ENCODE measurements at places on chromosomes 3 and 15.
A peak's percentile ranks its signal among the peaks of the same experiment; 100 is the strongest.

- no peak for DNase-seq
These were observed 91.0 kb downstream of the EPHB1 start for GRCh38 chr3:134885877-134886621.

GRCh38 chr15:88717382-88718031 lies 78.7 kb downstream of the ISG20 start:
- no peak for DNase-seq

DNA sequence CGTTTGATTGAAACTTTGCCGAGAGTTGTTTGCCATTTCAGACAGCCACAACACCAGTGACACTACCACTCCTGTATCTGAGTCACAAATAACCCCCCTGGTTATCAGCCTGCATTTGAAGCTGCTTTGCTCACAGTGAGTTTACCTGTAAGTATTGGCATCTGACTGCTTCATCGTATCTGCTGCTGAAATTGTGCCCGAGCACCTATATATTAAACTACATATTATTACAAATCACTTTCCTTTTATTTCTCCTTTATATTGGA lies 39.2 kb upstream of the SPSB4 start:
- no peak for DNase-seq

GRCh38 chr3:63705092-63705645 lies 52.7 kb downstream of the SNTN start:
- DNase-seq = no peak

DNA sequence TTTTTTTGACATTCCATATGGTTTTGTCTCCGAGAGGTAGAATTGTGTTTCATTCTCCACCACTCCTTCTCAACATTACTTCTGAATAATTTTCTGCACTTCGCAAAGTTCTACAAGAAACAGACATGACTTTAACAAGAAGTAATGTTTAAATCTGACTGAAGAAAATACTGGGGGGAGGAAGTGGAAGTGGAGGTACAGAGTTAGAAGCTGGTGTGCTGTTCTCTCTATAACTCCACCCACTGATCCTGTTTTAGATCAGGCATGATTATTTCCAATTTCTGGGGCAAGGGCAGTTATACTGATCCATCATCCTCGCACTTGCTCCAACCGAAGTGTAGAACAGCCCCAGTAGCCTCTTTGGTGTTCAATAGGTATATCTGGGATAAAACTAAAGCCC lies 9.2 kb upstream of the MCCC1 start:
- DNase-seq = no peak

- peak; percentile 27 for DNase-seq
These were observed 739 bp downstream of the SNRPN start for GRCh38 chr15:24955531-24955921.

- no peak for DNase-seq
These were observed 167.3 kb downstream of the GOLIM4 start for GRCh38 chr3:167928381-167928780.

GRCh38 chr15:98941595-98942255 lies 65.9 kb downstream of the PGPEP1L start:
- no peak for DNase-seq

DNA sequence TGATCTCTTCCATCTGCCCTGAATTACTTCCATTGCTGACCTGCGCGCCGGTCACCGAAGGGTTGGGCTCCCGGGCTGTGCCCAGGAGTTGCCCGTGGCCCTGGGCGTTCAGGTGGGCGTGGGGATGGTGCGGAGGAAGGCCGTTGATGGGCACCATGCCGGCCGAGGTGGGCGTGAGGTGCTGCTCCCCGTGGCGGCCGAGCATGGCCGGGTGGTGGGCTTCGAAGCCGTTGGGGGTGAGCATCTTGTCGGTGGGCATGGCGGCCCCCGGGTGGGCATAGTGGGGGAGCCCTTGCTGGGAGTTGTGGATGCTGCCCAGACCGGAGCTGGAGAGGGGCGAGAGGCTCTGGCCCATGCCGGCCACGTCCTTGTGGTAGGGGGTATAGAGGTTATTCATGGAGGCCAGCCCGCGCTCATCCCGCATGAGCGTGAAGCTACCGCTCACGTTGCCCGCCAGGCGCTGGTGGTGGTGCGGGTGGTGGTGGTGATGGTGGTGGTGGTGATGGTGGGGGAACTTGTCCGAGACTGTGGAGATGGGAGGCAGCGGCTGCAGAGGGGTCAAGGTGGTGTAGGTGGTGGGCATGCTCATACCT lies 1.0 kb downstream of the ONECUT1 start:
- DNase-seq = no peak

GRCh38 chr3:44948239-44948638 lies 27.7 kb downstream of the ZDHHC3 start:
- no peak for DNase-seq

- no peak for DNase-seq
These were observed 179.6 kb upstream of the THRB start for GRCh38 chr3:24674261-24674660.

DNA sequence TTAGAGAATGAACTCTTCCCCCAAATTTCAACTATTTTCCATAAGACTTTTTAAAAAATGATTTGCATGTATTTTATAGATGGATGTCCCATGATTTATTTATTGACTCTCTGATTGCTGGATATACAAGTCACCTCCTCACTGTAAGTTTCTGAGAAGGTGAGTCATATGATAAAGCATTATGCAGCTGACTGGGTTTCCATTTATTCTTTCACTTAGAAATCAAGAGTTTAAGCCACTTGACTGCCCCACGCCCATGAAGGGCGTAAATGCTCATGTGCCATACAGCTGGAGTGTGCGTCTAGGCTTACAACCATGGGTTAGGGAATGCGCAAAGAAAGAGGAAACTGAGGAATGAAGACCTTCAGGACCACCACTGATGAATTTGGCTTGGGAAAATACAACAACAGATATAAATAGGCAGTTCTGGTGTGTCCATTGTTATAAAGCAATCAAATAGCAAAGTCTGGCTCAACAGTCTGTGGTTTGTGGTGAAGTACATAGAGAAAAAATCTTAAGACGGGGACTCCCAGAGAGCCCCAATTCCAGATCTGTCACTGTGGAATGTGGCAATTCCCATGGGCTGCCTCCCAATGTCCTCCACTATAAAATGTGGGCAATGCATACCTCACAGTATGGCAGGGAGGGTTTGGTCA lies 20.3 kb downstream of the SLCO2A1 start:
- DNase-seq = no peak

DNA sequence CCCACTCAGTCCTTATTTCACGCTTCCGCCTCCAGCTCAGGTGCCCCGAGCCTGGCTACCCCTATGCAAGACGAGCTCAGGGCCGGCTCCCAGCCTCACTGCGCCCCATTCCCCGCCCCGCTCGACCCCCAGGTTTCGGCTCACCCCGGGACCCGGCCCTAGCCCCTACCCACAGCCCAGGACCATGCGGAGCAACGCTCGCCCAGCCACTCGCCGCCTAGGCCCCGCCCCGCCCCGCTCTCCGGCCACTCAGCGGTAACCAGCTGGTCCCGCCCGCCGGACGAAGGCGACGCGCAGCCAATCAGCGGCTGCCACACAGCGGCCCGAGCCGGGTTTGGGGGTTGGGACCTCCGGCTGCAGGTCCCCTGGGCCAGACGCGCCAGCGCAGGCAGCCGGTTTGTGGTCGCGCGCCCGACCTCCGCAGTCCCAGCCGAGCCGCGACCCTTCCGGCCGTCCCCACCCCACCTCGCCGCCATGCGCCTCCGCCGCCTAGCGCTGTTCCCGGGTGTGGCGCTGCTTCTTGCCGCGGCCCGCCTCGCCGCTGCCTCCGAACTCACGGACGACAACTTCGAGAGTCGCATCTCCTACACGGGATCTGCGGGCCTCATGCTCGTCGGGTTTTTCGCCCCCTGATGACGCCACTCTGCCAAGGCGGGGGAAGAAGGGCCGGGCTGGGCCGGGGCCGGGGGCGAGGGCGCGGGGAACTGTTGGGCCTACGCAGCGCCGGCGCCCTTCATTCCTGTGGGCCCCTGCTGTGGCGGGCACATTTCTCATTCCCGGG lies at the start of gene CATSPER2:
TSS of gene CATSPER2 (minus strand) at position 196 of the 781 bp plus-strand sequence. CDS start 783 bp downstream, outside the sequence.
- peak; percentile 10 for DNase-seq

DNA sequence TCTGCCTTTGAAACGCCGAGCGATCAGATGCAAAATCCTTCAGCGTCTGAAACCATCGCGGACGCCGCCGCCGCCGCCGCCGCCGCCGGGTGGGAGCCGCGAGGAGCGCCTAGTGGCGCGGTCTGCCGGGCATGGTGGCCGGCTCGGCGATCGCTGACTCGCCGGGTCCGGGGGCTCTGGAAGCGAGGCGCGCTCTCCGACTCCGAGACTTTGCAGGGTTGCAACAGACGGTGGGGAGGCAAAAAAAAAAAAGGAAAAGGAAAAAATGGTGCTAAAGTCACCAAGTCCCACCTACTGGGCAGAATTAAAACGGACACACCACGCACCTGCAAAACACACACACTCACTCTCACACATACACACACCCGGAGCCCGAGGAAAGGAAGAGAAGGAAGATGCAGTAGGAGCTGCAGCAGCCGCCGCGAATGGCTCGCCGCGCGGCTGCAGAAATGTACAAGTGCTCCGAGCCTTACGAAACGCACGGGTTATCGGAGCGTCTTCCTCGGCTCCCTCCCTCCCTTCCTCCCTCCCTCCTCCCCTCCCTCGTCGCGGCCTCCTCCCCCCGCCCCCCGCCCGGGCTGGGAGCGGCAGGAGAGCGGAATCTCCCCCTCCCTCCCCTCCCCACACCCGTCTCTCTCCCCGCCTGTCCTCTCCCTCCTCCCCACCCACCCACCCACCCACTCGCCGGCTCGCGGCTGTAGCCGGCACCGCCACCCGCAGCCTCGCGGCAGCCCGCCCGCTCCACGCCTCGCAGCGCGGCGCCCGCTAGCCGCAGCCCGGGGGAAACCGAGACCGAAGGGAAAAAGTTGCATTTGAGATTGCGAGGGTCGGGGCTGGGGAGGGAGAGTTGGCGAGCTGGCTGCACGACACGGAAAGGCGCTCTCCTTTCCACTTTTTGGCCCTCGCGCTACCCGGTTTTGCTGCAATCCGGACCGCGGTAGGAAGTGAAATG lies at the start of gene NTRK3:
TSS of gene NTRK3 (minus strand) at position 461 of the 952 bp plus-strand sequence. CDS start 586 bp downstream, outside the sequence.
- no peak for DNase-seq

DNA sequence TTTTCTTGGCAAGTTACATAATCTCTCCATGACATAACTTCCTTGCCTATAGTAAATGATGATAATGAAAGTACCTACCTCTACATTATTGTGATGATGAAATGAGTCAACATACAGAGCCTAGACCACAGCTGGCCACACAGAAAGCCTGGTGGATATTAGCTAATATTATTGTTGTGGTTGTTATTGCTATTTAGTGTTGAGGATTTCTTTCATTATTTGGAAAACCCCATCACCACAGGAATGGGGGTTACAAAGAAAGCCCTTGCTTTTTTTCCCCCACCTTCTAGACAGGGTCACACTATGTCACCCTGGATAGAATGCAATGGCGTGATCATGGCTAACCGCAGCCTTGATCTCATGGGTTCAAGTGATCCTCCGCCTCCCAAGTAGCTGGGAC lies 125.0 kb downstream of the PDZRN3 start:
- no peak for DNase-seq

DNA sequence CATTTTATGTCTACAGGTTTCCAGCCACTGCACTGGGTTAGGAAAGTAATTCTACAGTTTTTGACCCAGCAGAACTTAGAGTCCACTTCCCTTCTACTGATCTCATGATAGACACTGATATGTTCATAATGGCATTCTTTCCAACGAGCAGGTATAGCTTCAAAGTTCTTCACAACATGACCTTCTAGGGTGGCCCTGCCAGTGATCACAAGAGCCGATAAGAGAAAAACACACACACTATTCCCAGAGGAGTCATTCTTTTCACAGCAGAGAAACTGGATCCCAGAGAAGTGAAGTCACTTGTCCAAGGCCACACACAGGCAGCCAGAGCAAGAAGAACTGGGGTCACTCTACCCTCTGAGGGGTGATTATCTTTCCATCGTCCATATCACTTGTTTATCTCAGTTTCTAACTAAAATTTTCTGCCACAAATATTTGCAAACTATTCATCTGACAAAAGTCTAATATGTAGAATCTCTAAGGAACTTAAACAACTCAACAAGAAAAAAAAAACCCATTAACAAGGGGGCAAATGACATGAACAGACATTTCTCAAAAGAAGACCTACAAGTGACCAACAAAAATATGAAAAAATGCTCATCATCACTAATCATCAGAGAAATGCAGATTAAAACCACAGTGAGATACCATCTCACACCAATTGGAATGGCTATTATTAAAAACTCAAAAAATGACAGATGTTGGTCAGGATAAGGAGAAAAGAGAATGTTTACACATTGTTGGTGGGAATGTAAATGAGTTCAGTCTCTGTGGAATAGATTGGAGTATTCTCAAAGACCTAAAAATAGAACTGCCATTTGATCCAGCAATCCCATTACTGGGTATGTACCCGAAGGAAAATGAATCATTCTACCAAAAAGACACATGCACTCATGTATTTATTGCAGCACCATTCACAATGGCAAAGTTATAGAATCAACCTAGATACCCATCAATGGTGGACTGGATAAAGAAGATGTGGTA lies 31.5 kb downstream of the SPTSSB start:
- no peak for DNase-seq

DNA sequence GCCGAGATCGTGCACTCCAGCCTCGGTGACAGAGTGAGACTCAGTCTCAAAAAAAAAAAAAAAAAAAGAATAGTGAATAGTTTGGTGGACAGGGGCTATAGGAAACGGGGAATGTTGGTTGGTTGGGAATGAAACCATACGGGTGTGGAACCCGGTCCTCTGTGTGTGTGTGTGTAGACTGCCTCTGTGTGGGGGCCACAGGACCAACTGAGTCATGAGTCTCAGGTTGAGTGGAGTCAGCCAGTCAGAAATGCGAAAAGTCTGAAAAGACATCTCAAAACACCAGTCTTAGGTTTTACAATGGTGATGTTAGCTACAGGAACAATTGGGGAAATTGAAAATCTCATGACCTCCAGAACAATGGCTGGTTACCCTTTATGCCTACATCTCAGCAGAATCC lies 44.5 kb downstream of the ZDHHC19 start:
- no peak for DNase-seq

DNA sequence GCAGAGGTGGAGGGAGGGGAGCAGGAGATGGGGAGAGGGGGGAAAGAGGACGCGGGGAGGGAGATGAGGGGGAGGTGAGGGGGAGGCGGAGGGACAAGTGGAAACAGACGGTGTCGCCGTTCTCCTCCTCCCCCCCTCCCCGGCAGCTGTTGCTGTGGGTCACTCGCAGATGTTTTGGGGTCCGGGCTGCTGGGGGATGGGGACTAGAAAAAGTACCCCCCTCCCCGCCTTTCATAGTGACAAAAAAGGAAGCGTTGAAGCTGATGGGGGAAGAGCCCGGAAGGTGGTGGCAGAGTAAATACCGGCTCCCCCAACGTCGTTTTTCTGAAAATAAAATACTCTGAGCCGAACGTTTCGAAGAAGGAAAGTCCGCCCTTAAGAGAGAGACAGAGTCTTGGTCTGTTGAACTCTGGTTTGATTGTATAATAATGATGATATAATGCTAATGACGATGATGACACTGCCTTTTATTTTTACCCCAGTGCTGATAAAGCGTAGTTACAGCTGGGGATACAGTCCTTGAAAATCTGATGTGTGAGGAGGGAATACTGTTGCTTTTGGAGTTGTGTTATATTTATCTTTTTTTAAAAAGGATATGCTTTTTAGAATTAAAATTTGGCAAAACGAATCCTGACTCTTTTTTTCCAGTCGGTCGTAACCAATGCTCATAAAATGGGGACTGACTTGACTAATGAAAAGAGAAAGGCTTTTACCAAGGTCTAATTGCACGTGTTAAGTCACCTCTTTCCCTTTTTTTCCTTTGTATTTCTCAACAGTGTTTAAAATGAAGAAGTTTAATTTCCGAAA lies 993 bp downstream of the STXBP5L start:
- DNase-seq = no peak

GRCh38 chr3:2921452-2921851 lies 188.7 kb downstream of the IL5RA start:
- no peak for DNase-seq
